Occipital lobe (tissue), 3 donors: ENCODE measurements at places on chromosomes 3 and 15. TPM values are rescaled to one million over a fixed set of nuclear protein-coding genes. Genes with fewer than 3 reads are reported as not detected.

Gene IGDCC3
- total RNA-seq, result 7.6 TPM

Gene TRH
- 1.1 TPM for total RNA-seq

Gene LRRC49
- 173 TPM for total RNA-seq

Gene NTRK3
- 52.3 TPM for total RNA-seq

Gene CCDC39
- 0.62 TPM for total RNA-seq

Gene NXPE3
- 21.1 TPM for total RNA-seq

Gene CCR8
- total RNA-seq, result not detected

Gene SEMA3G
- total RNA-seq, result 3.0 TPM

Gene SERPINI1
- 123 TPM for total RNA-seq

Gene KAT2B
- 14.2 TPM for total RNA-seq

Gene TM4SF18
- 5.6 TPM for total RNA-seq

Gene RHCG
- total RNA-seq, result 2.7 TPM

Gene MCCC1
- total RNA-seq, result 37.1 TPM

Gene ZKSCAN7
- total RNA-seq, result 29.8 TPM

Gene FBXO40
- total RNA-seq, result 0.31 TPM

Gene IP6K2
- total RNA-seq, result 90.6 TPM

Gene ECE2
- 2.2 TPM for total RNA-seq

Gene FANCD2OS
- not detected for total RNA-seq
